ENCODE measurements at places on chromosomes 3 and 15.

DNA sequence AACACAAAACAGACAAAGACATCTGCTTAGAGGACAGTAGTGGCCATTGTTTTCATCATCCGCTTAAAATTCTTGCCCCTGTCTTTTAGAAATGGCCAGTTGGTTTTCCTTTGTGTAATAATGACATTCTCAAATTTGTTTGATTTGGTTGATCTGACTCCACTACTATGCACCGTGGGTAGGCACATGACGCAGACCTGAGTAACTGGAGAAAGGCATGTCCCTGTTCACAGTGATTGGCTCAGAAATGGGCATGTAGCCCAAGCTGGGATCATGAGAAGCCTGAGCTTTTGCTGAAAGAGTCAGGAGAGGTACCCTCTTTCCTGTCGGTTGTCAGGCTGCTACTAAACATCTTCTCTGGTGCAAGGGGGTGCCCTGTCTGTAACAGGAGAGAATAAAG, 36.6 kb upstream of the MAGI1 start:
- no peak for DNase-seq

GRCh38 chr3:11624704-11625375, 18.9 kb downstream of the VGLL4 start:
- no peak for DNase-seq

- DNase-seq = no peak
These were observed 75.1 kb downstream of the CLDN11 start for GRCh38 chr3:170493712-170494182.

DNA sequence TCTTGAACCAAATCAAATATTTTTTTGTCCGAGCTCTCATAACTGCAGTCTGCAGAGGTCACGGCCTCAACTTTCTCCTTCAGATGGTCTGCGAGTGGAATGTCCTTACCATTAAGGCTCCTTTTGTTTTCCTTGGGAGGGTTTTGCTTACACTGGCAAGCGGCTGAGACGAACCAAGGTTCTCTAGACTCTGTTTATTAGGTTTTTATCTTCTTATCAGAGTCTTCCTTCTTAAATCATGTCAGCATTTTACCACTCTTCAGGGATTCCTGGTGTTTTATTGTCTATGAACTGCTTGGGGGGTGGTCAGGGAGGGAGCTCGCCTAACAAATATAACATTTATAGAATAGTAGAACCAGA, 773.7 kb upstream of the NR2F2 start:
- peak; percentile 21 for DNase-seq

- DNase-seq = no peak
These were observed 81.0 kb downstream of the FBXL2 start for GRCh38 chr3:33358172-33358781.

DNA sequence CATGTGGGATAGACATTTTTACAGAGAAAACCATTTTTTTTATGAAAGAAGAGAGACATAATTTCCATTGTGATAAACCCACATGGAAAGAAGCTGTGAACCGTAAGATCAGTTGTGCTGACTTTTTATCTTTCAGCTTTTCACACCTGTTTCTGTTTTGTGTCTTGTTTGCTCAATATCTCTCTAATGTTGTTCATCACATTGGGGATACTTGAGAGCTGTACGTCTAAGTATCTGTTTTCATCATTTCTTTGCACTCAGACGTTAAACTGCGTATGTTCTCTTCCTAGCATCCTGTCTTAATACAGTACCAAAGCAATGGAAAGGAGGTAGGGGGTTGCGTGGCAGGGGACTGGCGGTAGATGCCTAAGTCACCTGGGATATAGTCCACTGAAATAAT, 449.0 kb downstream of the NAALADL2 start:
- DNase-seq = no peak

DNA sequence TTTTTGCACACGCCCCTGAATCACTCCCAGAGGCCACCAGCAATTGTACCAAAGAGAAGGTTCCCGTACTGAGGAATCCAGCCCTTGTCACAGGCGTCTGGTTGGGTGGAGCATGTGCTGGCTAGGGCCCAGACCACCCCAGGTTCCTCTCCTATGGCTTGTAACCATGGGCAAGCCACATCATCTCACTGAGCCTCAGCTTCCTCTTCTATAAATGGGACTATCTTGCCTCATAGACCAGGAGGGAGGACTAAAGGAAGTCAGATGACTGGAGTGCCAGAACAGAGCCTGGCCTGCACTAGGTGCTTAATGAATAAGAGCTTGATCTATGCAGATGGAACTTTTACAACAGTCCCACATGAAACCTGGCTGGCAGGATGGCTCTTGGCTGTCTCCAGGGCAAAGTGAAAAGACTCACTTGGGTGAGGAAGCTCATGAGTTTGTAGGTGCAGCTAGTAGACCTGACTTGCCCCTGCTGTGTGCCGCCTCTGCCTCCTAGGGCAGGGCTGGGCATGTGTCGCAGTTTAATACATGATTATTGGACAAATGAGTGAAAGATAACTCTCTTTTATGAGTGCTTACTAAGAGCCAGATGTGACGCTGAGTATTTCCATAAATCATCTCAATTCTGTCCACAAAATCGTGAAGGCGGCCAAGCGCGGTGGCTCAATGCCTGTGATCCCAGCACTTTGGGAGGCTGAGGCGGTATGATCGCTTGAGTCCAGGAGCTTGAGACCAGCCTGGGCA, 29.3 kb downstream of the CTSH start:
- DNase-seq = no peak

DNA sequence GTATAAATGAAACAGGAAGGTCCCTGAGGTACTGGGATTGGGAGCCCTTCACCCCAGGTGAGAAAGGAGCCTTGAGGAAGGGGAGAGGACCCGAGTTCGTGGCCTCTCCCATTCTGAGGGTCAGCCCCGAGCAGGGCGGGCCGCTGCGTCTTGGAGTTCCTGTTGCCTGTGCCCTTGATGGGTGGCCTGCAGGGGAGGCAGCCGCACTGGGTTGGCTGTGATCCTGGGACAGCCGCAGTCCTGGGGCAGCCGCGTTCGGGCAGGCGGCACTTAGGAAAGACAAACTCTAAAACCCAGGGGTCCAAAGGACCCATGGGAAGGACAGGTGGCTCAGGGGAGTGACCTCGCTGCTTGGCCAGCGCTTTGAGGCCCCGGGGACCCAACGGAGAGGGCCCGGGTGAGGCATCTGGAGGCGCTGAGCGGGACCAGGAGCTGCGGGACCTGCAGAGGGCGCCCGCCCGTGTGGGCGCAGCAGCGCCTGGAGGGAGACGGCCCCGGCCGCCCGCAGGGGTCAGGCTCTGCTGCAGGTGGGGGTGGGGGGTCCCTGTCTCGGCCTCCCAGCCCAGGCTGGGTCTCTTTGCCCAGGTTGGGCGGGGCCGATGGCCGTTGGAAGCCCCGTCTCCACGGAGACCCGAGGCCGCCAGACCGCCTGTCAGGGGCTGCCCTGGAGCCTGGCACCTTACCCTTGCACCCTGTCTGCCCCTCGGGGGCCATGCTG, 65.1 kb downstream of the HMCES start:
- DNase-seq = peak; percentile 12

- DNase-seq = no peak
These were observed 23.2 kb downstream of the DCP1A start for GRCh38 chr3:53324105-53324504.

GRCh38 chr15:100247228-100248225, 94.2 kb downstream of the ADAMTS17 start:
- no peak for DNase-seq

DNA sequence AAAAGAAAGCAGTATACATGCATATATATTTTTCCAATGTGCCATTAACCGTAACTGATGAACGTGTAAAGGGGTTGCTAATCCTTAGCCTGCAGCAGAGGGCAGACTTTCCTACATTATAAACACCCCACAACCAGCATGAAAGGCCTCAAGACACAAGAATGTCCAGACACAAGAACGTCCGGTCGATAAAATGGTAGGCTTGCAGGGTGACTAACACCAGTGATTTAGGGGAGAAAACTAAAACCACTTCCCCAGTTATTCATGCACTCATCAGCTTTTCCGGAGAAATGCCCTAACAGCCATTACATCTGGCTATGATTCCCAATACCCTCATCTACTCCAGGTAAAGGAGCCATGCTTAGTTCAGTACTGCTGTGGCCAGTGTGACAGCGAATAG, 57.4 kb downstream of the LRTM1 start:
- peak; percentile 3 for DNase-seq

DNA sequence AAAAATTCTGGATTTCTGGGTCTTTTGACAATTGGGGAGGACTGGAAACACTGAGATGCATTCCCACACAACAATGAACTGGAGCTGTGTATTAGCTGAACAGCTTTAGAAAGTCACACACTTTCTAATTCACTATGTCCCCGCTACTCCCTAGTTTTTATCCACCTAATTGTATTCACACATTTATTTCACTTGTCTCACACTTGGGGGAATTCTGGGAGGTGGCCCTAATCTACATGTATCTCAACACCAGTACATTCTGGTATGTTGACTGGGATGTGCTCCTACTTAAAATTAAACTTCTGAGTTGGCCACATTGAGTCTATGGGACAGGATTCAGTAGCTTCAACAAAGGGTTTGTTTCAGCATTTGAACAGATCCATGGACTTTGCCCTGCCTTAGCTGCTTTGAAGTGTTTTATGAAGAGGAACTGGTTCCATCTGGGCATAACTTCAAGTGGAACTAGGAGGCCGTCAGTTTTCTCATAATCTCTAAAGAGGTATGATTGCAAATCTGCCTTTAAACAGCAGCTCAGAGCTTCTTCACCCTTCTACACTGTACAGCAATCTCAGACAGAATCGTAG, 106.5 kb upstream of the CMC1 start:
- no peak for DNase-seq

DNA sequence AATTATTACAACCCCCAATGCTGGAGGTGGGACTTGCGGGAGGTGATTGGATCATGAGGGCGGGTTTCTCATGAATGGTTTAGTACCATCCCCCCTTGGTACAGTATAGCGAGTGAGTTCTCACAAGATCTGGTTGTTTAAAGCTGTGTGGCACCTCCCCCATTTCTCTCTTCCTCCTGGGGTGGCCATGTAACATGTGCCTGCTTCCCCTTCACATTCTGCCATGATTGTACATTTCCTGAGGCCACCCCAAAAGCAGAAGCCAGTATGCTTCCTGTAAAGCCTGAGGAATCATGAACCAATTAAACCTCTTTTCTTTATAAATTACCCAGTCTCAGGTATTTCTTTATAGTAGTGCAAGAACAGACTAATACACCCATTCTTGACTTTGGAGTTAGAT, 20.3 kb upstream of the PROK2 start:
- DNase-seq = no peak

GRCh38 chr15:71219101-71219500, 103.8 kb downstream of the THSD4 start:
- DNase-seq = no peak

DNA sequence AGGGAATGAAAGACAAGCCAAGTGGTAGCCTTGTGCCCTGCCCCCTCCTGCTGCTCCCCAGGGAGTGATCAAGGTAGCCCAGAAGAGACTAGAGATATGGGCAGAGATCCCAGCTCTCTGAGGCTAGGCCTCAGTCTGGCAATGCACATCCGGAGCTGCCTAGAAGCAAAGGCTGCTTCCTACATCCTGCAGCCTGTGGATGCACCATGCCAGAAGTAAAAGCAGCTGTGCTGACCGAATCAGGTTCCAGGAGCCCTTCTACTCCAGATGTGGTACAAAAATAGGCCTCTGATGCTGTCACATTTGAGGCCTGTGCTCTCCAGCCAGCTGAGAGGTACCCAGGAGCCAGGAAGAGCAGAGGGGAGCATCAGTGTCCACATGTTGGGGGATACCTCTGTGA, 16.0 kb downstream of the TRAIP start:
- no peak for DNase-seq

- peak; percentile 65 for DNase-seq
These were observed 844 bp upstream of the PFN2 start for GRCh38 chr3:149971403-149972075.

DNA sequence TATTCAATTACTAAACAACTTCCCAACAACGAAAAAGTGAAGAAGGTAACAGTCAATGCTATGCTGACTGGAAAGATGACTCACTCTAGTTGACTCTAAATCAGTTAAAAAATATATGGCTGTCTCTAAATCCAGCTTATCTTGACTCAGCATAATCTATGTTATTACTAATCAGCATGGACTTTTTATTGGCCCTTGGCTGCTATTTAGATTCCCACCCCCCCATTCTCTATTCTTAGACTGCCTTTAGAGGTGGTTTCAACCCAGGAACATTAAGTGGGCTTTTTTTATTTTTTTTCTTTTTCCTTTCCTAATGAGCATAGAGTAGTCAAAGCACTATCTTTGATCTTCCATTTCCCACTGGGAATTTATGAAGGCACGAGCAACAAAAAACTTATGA, 1.9 kb downstream of the PCOLCE2 start:
- DNase-seq = no peak

DNA sequence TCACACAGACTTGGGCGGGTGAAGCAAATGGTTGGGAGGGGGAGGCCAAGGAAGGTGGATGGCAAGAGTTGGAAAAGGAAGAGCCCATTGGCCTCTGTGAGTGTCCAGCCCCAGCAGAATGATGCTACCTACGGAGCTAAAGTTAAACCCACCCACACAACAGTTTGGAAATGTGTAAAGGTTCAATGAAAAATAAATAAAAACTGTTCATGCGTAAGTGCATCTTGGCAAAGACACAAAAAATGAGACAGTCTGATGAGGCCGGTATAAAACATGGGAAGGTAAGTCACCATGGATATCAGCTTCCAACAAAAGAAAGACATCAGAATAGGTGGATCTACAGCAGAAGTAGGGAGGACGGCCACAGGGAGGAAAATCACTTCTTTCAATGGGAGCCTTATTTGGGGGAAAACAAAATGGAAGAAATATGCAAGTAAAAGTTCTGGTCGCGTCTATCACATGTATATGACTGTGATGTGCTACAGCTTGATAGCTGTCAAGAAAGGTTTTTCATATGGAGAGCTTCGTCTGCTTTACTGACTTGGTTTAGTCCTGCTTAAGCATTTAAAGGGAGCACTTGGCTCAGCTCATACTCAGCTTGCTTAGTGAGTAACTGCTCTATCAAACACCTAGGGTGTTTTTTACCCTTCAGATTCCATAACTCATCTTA, 82.8 kb downstream of the TIGIT start:
- no peak for DNase-seq

GRCh38 chr3:12837295-12837986, 3.9 kb downstream of the RPL32 start:
- no peak for DNase-seq

DNA sequence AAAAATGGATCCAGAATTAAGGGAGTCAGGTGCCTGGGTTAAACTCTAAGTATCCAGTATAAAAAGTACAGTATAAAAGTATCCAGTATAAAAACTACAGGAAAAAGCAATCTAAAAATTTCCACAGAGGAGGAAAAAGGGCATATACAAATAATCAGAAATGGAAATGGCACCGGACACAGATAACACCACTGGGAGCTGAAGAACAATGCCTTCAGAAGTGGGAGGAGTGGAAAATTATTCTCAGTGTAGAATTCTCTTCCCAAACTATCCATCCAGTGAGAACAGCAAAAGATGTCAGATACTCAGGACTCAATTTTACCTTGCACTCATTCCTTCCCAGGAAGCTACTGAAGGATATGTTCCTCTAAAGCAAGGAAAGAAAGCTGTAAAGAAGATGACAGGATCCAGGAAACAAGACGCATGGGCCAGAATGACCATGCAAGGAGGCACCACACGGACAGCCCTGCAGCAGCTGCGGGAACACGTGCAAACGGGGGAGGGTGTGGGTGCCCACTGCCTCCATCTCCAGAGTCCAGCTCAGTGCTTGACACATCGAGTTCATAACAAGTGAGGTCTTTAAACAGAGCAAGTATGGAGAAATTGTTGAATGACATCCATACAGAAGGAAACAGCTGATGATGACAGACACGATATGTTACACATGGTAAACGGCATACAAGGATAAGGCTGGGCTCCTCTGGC, 68.5 kb downstream of the CHSY1 start:
- DNase-seq = peak; percentile 52

GRCh38 chr3:112874725-112875124, 28.1 kb upstream of the CD200R1L start:
- DNase-seq = no peak

Data from foreskin melanocyte (primary cell).